ENCODE measurements at places on chromosomes 5 and 9.

DNA sequence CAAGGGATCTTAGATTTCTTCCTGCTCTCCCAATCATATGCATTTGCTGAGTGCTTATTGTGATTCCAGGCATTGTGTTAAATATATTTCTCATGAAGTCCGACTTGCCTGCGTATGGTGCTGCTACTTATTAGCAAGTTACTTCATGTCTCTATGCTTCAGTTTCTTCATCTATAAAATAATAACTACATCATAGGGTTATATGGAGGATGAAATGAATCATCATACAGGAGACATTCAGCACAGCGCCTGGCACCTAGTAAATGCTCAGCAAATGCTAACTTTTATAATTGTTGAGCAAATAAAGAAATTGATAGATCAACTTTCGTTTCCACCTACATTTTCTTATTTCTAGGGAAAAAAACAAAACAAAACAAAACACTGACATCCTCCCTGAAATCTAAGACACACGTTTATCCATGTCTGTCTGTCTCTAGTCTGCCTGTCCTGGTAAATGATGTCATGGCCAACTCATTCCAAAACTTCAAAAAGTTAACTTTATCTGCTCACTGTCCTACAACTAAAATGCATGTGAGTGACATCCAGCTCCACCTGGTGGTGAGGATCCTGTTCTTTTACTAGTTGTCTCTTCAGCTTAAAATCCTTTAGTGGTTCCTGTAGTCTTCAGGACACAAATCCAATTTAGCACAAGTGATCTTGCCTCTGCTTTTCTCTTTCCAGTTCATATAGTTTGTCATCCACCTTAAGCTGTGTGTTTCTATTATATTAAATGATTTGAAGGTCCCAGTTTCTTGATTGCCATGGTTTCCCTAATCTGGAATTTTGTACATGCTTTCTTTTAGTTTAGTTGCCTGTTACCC is 27.7 kb downstream of the PPP3R2 start:
- no peak for DNase-seq

DNA sequence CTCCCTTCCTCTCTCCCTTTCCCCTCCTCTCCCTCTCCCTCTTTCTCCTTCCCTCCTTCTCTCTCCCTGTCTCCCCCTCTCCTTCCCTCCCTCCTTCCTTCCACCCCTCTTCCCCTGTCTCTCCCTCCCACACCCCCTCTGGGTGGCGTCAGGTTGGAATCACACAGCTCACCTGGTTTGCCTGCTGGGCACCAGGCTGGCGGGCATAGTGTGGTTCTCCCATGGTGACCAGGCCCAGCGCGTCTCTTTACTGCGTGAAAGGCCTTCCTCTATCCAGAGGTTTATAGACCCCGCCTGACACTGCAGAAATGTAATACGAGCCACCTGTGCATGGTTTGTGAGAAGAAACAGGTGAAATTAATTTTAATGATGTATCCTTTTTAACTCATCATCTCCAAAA is 76.2 kb downstream of the MRPL36 start:
- no peak for DNase-seq

DNA sequence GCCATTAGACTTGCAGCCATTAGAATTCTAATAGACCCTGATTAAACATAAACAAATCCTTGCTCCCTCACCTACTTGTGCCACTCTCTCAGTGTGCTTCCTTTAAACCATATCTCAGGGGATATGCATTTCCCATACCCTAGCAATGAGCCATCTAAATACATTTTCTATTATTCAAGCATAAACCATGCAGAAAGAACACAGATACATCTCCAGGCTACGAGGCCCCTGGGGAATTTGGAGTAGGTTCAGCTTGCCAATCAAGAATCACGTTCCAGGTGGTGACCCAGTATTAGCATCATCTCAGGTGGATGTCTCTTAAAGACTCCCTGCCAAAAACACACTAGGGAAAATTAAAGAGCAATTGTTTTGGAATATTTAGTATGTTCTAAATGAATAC is 93.0 kb upstream of the CCL21 start:
- DNase-seq = no peak

- no peak for DNase-seq
These were observed 24.8 kb downstream of the SARDH start for GRCh38 chr9:133713150-133713959.

Measured in NT2/D1 (cell line).